ENCODE measurements at places on chromosomes 1 and 21.
A peak's percentile ranks its signal among the peaks of the same experiment; 100 is the strongest.

DNA sequence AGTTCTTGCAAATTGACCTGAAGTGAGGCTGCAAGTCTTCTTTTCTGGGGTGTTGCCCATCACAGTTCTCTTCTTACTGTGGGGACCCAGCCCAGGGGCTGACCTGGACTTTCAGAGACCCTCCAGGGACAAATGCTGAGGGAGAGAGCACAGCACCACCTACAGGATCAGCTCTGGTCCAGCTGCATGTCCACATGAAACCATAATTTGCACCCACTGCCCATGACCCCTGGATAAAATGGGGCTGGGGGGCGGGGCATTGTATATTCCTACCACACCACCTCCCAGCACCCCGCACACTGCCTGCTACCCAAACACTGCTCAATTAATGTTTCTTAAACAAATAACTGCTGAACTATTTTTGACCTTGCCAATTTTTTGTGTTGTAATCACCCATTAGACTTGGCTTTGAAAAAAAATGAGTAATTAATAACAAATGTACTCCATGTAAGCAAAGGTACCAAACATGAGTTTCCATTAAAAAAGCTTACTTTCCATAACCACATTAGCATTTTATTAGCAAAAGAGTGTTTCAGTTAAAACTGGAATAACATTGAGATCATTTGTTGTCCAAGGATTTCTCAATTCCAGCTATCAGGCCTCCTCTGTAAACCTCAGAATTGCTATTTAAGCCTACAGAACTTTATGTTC is 168.0 kb upstream of the RAB4A start:
- no peak for DNase-seq

GRCh38 chr21:39968010-39968409 is 100.8 kb downstream of the PCP4 start:
- no peak for DNase-seq

GRCh38 chr1:159868766-159869165 is 6.3 kb upstream of the VSIG8 start:
- no peak for DNase-seq

DNA sequence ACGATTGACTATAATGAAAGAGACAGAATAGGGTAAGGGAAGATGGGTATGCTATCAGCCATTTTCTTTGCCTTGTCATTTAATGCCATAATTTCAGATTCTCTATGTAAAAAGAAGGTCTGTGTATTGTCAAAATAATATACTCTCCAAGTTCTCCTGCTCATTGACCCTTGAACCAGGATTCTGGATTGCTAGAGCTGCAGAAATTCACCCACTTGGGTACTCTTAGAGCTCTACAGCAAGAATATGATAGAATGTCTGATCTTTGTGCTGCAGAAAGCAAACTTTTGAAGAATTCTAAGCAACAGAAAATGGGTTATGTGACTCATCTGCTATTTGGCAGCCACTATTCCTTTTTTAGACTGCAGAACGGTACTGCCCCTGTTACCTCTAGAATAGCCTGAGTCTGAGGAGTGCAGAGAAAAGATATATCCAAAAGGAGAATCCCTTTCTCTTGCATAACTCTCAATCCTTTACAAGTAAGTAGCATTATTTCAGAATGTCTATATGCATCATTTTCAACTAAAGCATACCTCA is 78.2 kb upstream of the TENT5C start:
- no peak for DNase-seq

DNA sequence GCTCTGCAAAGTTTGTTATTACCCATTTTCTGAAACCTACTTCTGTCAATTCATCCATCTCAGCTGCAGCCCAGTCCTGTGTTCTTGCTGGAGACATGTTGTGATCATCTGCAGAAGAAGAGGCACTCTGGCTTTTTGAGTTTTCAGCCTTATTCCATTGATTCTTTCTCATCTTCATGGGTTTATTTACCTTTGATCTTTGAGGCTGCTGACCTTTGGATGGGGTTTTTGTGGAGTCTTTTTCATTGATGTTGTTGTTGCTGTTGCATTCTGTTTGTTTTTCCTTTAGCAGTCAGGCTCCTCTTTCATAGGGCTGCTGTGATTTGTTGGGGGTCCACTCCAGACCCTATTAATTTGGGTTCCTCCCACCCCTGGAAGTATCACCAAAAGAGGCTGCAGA is 164.3 kb downstream of the FCRL5 start:
- DNase-seq: no peak

- DNase-seq: no peak
Measured at GRCh38 chr1:61240878-61241277, 158.5 kb downstream of the NFIA start.

DNA sequence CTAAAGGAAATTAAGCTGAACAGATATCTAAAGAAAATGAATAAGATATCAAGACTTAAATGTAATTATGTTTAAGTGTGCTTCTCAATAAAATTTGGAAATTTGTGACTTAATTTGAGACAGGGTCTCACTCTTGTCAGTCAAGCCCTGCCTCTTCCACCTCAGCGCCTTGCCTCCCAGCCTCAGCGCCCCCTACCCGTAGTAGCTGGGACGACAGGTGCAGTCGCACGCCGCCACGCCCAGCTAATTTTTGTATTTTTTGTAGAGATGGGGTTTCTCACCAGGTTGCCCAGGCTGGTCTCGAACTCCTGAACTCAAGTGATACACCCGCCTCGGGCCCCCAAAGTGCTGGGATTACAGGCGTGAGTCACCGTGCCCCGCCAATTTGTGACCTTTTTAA is 117.0 kb downstream of the CLEC20A start:
- DNase-seq: peak; percentile 7

DNA sequence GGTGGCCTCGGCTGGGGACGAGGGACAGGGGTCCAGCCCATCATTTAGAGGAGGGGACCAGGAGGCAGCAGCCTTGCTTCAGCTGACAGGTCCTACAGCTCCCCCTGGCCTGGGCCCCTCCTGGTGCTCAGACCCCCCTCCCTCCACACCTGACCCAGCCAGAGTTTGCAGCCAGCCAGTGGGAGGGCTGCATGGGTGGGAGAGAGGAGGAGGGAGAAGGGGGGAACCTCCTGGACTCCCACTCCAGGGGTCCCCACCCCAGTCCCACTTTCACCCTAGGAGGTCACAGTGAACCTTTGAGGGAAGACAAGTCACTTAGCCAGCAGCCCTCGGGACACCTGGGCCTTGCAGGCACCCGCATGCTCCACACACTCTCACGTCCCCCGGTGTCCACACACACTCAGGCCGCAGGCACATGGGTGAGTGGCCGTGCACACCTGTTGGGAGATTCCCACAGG is 108.9 kb upstream of the ZBTB40 start:
- DNase-seq: no peak

DNA sequence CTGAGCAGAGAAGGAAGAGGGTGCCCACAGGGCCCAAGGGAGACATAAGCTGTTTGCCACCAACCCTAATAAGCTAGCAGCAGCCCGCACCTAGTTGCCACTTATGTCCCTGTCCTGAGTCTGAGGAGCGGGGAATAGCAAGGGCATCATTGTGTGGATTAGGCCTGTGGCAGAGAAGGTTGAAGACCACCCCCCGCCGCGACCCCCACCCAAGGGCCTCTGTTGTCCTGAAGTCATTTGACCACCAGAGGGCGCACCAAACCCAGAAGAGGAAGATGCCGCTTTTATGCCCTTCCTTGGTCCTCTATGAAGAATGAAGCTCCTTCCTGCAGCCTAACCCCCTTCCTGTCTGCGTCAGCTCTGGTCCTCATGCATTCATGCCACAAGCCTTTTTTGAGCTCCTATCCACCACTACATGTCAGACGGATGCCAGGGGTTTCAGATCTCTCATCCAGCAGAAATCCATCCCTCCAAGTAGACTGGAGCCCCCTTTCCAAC is 16.6 kb downstream of the RHBG start:
- peak; percentile 75 for DNase-seq

DNA sequence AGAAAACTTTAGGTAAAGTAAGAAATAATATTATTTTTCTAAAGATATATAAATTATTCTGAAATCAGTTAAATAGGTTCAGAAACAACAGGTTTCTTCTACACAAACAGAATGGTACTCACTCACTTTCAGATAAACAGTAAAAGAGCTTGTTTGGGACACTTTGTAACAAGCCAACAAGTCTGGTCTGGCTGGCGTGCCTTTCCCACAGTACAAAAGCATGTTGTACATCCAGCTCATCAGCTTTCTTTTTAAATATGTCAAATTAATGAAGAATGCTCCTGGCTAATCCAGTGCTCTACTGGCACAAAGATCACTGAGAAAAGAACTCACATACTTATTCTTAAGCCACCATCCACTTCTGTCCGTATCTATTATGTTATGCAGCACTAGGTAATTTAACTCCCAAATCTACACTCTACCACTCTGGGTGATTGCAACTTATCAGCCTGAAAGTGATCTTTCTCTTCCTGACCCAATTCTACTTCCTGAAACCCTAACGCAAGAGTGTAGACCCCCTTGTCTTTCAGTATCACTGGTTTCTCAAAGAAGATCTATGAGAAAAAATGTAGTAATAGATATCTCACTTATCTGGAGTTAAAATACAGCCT is 32.6 kb downstream of the TRIT1 start:
- no peak for DNase-seq

DNA sequence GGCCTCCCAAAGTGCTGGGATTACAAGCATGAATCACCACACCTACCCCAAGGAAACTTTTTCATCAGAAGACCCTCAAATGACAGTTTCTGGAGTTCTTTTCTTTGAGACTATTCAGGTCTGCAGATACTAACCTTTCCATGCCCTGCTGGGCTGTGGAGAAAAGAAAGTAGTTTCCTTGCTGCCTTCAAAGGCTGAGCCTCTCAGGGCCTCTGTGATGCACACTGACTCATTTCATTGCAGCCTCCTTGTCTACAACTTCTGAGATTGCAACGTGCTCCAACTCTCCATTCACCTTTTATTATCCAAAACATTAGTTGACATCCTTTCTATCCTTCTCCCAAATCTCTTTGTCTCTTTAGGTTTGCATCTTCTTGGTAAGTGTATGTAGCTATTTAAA is 8.8 kb upstream of the SAMSN1 start:
- DNase-seq: peak; percentile 30

DNA sequence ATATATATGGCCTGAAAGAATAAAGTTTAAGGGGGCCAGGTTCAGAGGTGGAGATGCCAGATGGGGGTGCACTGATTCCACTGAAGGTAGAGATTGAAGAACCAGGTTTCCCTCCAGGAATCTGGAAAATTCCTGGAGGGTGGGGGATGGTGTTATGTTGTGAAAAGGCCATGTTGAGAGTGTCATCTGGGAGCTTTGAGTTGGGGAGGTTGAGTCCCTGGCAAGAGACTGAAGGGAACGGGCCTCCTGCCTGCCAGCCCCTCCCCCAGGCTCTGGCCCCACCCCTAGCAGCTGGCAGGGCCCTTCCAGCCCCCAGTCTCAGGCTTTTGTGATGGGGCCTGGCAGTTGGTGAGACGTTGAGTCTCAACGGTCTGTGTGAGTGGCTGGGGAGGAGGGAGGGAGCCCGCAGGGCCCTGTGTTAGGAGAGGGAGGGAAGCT is 4.1 kb downstream of the PTPRU start:
- DNase-seq: no peak

DNA sequence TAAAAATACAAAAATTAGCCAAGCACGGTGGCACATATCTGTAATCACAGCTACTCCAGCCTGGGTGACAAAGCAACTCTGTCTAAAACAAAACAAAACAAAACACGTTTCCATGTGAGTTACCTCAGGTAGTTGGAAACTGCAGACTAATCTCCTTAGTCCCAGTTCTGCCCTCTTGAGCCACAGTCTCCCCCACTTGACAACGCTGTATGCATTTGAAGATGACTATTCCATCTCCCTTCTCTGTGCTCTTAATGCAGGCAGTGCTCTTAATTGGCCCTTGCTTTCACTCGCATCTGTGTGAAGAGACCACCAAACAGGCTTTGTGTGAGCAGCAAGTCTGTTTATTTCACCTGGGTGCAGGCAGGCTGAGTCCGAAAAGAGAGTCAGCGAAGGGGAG is 19.6 kb upstream of the DHCR24 start:
- DNase-seq: no peak

Measured in stimulated activated CD4-positive, alpha-beta T cell treated with anti-CD3 and anti-CD28 coated beads, Interleukin-2, amount 100 ng/mL, for 24 hours (primary cell).